Skeletal muscle cell (primary cell): ENCODE measurements at places on chromosomes 2 and 18.

DNA sequence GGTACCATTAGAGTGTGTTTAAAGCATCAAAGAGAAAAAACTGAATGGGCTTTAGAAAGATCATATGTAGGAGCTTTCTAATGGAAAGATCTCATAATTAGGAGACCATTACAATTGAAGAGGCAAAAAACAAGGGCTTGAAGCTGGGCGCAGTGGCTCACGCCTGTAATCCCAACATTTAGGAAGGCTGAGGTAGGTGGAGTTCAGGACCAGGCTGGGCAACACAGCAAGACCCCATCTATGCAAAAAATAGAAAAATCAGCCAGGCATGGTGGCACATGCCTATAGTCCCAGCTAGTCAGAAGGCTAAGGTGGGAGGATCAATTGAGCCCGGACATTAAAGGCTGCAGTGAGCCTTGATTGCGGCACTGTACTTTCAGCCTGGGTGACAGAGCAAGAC lies 59.0 kb downstream of the PIAS2 start:
- DNase-seq, result no peak

- DNase-seq, result no peak
Measured at GRCh38 chr18:78778651-78779050, 201.0 kb upstream of the SALL3 start.

DNA sequence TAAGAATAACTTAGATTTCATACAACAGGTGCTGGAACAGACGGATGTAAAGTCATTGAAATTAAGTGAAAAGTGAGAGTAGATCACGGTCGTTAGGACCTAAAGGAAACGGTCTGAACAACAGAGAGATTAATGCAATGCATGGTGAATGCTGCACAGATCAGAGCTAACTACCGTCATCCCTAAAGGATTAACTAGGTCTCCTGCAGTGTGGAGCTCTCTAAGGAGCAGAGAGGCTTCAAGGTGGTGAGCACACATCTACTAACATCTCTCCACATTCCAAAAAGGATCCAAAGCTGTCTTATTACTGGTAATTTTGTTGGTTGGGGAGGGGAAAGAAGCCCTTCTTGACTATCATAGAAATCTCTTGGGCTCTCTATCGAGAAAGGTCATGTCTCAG lies 75.3 kb downstream of the CABYR start:
- no peak for DNase-seq

DNA sequence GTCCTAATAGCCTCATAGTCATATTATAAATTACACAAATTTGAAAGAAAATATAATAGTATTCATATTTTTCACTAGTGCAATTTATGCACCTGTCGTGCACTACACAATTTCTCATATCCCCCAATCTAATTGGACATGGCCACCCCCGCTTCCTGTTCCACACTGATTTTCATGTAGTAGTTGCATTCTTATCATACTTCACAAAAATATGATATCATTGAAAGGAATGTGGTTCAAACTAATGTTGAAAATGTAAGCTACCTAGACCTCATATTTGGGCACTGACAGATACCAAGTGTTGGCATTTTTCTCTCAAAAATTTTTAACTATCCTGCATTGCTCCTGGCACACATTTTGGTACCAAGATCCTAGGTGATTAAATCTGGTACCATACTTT lies 985.5 kb upstream of the POU3F3 start:
- DNase-seq, result no peak

GRCh38 chr2:8657423-8658062 lies 24.3 kb upstream of the ID2 start:
- no peak for DNase-seq

GRCh38 chr2:23697256-23698075 lies 229.5 kb downstream of the ATAD2B start:
- DNase-seq, result peak; percentile 17
